ENCODE measurements at places on chromosomes 2 and 18.

DNA sequence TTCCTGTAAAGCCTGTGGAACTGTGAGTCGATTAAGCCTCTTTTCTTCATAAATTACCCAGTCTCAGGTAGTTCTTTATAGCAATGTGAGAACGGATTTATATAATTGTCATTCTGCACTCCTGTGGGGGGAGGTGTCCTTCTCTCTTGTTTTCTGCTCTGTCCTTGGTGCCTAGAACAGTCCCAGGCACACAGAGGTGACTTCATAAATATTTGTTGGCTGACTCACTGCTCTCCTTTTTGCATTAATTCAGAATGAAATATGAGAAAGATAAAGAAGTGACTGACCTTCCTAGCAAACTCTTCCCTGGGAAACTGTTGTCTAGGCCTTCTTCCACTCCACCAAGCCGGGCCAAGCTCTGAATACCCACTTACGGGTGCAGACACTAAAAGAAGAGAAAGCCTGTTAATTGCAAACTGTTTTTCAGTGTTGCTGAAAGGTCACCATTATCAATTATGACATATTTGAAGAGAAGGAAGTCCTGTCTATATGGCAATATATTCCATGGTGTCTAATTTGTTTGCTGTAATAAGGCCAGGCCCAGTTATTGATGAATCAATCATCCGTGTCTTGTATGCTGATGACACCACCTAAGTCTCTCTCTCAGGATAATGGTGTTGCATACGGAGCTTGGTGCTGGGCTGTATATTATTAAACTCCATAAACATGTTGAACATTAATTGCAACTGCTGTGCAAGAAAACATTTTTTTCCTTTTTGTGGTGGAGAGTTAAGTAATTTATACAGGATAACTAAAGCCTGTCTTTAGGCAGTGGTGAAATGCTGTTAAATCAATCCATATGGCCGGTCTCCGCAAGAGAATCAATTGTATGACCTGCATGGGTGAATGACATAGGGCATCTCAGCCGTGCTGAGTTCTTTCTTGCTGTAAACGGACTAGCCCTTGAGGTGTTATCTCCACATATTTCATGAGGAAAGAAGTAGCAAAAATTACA lies 567.5 kb downstream of the SLC4A3 start:
- DNase-seq = no peak

- no peak for DNase-seq
Observed at GRCh38 chr18:6606411-6607085, 123.0 kb upstream of the ARHGAP28 start.

- DNase-seq = no peak
Observed at GRCh38 chr2:72081451-72081850, 66.2 kb downstream of the CYP26B1 start.

DNA sequence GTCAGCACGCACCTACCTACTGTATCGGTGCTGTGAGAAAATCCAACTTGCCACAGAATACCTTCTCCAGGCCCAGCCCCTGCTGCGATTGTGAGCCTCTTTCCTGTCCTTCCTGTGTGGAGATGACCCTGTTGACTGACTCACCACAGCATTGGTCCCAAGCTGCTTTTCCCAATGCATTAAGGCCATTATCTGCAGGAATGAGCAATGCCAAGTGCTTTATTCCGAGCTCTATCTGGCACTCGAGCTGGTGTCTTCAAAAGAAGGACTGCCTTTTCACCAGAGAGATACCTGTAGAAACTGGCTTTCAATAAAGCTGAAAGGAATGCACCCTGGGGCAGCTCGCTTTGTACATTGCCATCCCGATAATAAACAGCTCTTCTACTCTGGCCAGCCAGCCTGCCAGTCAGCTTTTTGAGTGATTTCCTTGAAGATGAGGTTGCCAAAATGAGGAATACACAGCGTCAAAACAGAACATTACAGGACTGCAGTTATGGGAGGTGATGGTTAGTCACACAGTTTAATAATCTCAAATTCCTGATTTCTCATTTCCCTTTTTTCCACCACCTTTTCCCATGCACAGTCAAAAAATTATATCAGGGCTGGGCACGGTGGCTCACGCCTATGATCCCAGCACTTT lies 8.3 kb upstream of the RNF103 start:
- no peak for DNase-seq

DNA sequence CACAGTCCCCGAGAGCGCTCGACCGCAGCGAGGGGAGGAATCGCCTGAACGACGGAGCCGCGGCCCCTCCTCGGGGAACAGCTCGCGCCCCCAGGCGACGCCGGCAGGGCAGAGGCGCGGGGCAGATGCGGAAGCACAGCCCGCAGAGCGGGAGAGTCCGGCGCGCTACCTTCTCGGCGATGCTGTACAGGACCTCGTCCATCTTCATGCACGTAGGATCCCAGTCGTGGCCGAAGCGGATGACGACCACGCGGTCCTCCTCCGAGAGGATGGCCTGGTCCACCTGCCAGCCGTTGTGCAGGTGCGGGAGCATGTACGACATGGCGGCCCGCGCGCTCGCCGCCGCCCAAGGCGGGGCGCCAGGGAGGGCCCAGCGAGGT lies 302 bp downstream of the TXNL4A start:
- no peak for DNase-seq

- DNase-seq = no peak
Observed at GRCh38 chr2:133166031-133166430, 402.2 kb downstream of the NCKAP5 start.

- DNase-seq = no peak
Observed at GRCh38 chr2:19826874-19827273, 74.9 kb downstream of the TTC32 start.

DNA sequence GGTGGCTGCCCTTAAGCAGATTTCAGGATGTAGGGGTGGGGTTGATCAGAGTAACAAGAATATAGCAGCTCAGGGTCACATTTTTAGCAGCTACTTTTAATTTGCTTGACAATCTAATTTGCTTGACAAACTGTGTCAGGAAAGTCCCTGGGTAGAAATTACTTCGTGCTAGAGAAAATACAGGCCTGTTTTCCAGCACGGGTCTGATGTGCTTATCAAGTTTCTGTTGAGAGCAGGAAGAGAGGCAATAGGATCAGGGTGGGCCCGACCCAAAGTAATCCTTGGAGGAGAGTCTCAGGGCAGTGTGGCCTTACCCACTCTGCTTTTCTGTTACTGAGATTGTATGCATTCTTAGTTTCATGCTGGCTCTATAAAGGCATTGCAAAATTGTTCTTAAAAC lies 221.5 kb downstream of the TSN start:
- no peak for DNase-seq

- no peak for DNase-seq
Observed at GRCh38 chr18:54351186-54351585, 6.5 kb downstream of the STARD6 start.

GRCh38 chr2:138780446-138780880 lies 273 bp upstream of the NXPH2 start:
- DNase-seq = no peak

DNA sequence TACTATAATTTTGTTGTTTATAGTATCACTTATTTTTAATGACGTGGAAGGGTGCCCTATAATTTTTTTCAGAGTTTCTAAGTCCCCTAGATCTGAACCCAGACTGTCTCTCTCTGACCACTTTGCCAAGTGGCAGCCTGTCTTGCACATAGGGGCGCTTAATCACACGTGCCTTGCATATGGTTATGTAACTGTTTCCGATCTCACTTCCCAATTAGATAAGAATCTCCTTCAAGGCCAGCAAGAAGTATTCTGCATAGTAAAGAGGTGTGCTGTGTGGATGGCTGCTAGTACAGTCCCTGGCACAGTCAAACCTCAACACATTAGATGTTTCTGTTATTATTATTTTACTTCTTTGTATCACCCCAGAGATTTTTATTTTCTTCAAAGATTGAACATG lies 197.8 kb upstream of the SIX2 start:
- no peak for DNase-seq

- DNase-seq = no peak
Observed at GRCh38 chr2:32478889-32479620, 122.2 kb downstream of the BIRC6 start.

GRCh38 chr2:226888971-226889370 lies 53.1 kb downstream of the RHBDD1 start:
- no peak for DNase-seq

DNA sequence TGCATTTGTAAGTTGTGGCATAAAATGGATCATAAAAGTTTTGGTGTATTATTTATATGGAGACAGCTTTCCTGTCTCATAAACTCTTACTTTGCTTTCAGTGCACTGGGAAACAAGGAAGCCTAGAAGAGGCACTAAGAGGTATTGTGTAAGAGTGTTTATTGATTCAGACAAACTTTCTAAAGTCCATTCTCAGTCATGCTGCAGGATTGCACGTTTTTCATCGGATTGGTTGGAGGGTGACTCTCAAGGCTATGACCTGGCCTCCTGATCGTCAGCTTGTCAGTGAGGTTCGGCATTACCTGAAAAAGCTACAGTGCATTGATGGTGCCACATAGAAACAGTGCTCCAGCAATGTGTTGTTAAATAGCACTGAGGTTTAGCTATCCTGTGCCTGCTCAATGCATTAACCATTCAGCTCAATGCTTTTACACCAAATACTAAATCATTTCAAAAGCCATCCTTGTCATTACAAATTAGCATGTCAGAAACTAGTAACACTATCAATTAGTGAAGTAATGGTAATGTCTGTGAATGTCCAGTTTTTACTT lies 545.5 kb downstream of the CBLN2 start:
- peak; percentile 39 for DNase-seq

- DNase-seq = no peak
Observed at GRCh38 chr2:67548317-67549201, 151.4 kb downstream of the ETAA1 start.

DNA sequence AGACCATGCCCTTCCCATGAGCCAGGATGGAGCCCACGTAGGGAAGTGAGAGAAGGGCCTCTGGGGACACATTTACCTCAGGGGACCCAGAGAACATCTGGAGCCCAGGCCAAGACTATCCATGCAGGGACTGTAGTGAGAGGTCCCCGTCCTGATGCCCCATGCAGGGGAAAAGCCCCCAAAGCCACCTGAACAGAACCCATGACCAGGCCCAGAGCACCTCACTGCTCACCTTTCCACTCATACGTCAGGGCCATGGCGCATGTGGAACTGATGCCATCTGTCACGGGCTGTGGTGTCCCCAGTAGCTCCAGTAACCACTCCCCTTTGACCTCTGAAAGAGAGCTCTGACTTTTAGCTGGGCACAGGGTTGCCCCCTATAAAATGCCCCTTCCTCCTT lies 106.5 kb upstream of the TEX51 start:
- DNase-seq = no peak

DNA sequence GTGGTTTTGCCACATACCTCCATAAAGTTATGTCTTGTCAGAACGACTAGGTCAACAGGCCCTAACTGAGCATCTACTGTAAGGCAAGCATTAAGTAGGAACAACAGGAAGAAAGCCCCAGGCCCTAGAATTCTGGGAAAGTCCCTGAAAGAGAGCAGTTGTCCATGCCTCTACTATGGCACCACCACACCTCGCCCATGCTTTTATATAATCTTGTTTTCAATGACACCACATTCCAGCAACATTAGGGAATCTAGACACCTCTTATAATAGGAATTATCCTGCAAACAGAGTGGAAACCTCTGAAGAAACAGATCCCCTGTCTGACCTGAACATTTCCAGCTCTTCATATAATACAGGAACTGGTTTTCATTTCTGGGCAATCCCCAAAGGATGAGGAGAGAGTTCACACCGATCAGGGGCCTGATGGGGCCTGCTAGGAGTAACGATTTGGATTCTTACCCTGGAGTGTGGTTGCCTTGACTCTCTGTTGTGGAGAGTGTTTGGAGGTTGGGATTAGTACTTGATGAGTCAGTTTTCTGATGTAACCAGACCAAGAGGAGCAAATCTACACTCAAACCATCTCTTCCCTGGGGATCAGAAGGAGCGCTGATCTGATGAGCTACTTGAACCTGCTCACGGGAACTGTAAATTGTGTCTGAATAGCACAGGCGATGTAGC lies 31.9 kb upstream of the CEP68 start:
- DNase-seq = no peak

GRCh38 chr2:132760971-132761370 lies 91.0 kb upstream of the LYPD1 start:
- no peak for DNase-seq

GRCh38 chr2:168895771-168896170 lies 5.3 kb upstream of the G6PC2 start:
- no peak for DNase-seq

- DNase-seq = no peak
Observed at GRCh38 chr2:178084273-178084672, 11.7 kb upstream of the PDE11A start.

GRCh38 chr18:53819174-53819573 lies 405.3 kb downstream of the MBD2 start:
- no peak for DNase-seq

DNA sequence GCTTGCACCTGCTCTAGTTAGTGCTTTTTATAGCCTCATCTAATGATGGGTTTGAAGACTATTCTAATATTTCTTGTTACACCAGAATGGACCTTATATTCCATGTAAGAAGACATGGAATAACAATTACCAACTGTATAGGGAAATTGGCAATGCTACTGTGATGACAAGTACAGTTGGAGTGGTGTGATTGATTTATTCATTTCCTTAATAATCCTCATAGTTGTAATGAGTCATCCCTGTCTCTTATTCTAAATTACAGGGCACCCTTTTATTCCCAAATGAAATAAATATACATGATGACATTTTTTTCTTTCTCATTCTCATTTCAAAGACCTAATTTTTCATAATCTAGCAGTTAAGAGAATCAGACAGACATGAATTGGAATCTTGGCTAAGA lies 18.3 kb upstream of the TLK1 start:
- no peak for DNase-seq

- no peak for DNase-seq
Observed at GRCh38 chr2:28506112-28506910, 10.5 kb downstream of the PLB1 start.

GRCh38 chr18:44579745-44580144 lies 100.9 kb upstream of the SETBP1 start:
- no peak for DNase-seq

DNA sequence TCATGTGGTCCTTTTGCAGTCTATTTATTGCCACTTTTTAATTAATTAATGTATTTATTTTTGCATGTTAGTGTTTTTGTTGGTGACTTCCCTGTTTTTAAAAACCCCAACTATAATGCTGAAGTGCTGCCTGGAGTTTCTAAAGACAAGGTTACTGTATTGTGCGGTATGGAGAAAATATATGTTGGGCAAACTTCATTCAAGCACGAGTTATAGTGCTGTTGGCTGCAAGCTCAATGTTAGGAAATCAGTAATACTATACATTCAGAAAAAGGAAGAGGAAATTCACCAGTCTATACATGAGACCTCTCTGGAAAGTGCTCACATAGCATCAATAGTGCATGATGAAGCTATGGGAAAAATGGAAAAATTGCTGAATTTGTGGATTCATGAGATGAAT lies 15.4 kb upstream of the RBMS1 start:
- no peak for DNase-seq

DNA sequence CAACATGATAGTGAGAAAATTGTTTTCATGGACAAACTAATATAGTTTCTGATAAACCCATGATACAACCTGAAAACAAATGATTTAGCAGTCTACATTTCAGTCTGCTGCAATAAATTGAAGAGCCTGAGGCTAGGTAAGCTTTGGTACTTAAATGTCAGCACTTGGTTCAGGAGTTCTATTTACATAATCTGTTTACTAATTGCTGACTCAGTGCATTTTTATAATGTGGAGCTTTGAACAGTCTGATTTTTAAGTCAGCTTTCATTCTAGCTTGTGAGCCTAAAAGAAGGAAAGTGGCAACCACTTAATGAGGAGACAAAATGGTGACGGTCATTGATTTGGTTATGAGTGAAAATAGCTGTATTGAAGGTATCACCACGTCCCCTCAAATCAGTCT lies 488.6 kb downstream of the CPS1 start:
- no peak for DNase-seq

All from liver (tissue), 10 donors.